ENCODE measurements at places on chromosomes 1 and 21.

DNA sequence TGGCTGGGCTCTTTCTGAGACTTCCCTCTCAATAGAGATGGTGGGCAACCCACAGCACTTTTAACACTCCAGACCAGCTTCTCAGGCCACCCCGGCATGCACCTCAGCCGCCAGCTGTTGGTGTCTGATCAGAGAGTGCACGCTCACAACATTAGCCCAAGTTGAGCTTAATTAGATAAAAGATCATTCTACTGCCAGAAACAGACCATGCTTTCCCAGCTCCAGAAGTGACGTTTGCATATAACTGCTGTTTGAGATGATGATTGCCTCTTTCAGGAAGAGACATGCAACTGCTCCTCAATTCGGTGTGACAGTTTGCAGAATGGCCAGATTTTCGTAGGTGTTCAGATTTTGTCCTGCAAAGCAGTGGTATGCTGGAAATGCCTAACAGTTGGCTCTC, 285.3 kb upstream of the VAMP3 start:
- no peak for DNase-seq

DNA sequence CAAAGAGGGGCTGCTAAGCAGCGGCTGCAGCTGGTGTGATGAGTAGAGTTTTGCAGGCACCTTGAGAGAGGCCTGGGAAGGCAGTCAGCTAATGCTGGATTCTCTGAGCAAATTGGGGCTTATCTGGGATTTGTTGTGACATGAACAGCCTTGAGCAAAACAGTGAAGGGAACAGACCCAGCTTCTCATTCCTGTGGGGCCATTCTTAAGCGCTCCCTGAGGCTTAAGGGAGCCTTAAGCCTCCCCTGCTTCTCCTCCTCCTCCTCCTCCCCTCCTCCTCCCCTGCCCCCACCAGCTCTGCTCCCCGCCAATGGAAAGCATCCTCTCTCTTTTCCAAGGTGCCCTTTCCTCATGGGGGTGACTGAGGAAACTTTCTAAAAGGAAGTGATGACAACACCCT, 21.3 kb downstream of the HMGCS2 start:
- no peak for DNase-seq

DNA sequence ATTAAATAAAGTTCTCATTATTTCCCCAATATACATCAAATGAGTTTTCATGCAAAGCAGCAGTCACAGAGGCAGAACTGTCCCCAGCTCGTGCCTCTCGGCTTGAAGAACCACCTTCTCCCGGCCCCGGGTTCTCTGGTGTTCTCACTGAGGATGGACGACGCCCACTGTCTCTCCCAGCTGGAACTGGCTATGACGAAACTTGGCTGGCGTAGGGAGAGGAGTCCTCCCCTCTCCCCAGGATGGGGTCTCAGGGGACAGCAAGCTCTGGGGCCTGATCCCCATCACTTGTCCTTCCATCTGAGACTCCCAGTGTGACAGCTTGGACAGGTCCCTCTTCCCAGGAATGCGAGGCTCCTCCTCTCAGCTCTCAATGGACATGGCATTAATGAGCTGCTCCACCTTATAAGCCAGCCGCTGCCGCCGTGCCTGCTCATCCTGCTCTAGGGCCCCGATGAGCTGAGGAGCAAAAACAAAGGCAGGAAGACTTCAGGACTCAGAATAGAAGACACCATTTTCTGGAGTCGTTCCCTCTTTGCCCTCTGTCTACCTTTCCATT, 116.0 kb upstream of the CD34 start:
- DNase-seq: no peak

- DNase-seq: no peak
Observed at GRCh38 chr1:94572780-94573179, 31.2 kb upstream of the F3 start.

DNA sequence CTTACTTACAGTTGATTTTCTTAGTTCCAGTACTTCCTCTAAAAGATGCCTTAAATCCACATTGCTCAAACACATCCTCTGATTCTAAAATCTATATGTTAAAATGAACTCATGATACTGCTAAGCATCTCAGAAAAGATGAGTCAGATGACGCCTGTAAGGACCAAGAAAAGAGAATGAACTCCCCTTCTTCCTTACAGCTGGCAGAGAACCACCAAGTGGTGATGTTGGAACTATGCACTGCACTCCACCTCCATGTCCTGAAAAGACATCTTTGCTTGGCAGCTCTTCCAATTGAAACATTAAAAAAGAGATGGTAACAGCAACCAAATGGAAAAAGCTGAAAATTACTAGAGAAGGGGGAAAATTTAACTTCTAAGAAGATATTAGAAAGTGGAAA, 648.8 kb downstream of the PTPRC start:
- DNase-seq: no peak

GRCh38 chr1:24045771-24046170, 65.6 kb upstream of the SRSF10 start:
- DNase-seq: no peak

DNA sequence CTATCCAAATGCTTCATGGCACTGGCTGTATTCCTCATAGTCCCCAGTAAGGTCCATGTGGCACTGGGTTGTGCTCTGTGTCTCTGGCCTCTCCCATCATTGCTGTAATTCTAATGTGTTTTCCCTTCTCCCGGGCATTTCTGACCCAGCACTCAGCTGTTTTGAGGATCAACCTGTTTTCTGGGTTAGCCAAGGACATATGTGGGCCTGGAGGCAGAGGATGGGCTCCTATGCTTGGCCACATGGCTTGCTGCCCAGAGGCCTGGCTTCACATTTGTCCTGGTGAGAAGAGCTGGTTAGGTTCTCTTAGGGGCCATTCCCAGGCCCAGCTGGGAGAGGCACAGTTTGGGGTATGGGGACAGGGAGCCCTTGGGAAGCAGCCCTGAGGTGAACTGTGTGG, 103.1 kb downstream of the FAM78B start:
- no peak for DNase-seq

DNA sequence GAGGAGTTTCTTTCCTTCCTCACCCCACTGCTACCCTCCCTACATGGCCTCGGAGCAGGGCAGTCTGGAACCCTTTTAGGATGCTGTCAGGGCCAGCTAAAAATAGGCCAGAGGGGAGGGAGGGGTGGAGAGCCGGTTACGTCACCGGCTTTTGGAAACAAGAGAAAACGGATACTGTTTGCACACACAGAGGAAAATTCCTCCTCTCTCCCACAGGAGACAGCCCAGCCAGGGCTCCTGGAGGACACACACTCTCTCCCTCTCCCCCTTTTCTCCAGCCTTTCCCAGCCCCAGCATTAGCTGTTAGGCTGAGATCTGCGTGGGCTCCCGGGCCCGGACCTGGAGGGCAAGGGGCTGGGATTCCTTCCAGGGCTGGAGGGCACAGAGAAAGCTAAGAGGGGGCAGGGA, 20.0 kb upstream of the ALDH4A1 start:
- DNase-seq: no peak

DNA sequence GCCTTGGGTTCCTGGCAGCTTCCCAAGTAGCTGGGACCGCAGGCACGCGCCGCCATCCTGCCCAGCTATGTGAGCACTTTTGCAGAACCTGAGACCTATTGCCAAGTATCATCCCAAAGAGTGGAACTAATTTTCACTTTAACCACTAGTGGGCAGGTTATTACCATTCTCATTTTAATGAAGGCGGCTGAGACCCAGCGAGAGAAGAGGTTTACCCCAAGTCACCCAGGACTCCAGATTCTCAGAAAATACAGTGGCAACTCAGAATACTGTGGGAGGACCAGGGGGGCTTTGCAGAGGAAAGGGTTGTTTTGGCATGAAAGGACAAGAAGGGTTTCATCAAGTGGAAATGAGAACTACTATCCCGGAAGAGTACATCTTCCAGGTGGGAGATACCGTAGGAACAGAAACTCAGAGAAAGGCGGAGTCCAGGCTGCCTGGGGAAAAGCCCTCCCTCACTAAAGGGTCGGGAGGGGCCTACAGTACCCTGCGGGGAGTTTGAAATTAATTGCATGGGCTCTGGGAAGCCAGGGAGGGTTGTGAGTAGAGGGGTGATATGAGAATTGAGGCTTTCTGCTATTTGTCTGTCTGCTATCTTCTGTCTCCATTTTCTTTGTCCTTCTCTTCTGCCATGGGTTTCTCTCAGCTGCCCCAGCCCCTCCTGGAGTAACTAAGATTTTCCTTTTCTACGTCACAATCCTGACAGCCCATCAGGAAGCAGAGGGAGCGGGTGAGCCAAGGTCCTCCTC, 7.2 kb upstream of the SEMA4A start:
- DNase-seq: peak; percentile 46

- no peak for DNase-seq
Observed at GRCh38 chr1:54153535-54154439, 987 bp upstream of the CDCP2 start.

- DNase-seq: no peak
Observed at GRCh38 chr1:117652421-117652820, 46.6 kb downstream of the TENT5C start.

DNA sequence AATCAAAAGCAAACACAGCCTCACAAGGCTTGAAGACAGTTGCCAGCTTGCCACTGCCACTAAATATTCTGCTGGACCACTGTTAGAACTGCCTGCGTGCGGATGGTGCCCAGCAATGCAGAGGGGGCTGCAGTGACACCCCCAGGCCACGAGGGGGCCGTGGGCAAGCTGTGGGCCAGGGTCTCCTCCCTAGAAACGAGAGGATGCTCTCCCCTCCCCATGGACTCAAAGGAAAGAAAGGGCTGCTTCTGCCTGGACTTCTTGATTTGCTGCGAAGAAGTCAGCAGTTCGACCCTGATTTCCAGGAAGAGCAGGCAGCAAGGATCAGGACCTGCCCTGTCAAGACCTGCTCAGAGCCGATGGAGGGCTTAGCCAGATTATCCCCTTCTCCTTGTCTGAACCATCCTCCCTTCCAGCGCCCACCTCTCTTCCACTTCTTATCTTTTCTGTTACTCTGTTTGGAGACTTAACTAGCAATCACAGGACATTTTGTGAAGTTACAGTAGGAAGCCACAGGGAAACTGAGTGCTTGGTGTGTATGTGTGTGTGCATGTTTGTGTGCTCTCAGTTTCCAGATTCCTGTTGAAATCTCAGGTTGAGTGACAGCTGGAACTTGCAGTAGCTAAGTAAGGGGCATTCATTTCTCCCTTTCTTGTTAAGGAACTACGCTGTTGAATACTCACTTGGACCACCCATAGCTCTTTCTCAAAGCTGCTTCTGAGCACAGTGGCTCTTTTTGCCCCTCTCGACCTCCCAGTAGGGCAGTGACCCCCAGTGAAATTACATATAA, 2.7 kb downstream of the MAN1C1 start:
- peak; percentile 42 for DNase-seq

GRCh38 chr1:228513236-228513900, 26.2 kb downstream of the RNF187 start:
- DNase-seq: no peak

- no peak for DNase-seq
Observed at GRCh38 chr1:39317910-39318633, 113.6 kb downstream of the MACF1 start.

- DNase-seq: no peak
Observed at GRCh38 chr1:240152611-240153297, 61.1 kb downstream of the FMN2 start.

DNA sequence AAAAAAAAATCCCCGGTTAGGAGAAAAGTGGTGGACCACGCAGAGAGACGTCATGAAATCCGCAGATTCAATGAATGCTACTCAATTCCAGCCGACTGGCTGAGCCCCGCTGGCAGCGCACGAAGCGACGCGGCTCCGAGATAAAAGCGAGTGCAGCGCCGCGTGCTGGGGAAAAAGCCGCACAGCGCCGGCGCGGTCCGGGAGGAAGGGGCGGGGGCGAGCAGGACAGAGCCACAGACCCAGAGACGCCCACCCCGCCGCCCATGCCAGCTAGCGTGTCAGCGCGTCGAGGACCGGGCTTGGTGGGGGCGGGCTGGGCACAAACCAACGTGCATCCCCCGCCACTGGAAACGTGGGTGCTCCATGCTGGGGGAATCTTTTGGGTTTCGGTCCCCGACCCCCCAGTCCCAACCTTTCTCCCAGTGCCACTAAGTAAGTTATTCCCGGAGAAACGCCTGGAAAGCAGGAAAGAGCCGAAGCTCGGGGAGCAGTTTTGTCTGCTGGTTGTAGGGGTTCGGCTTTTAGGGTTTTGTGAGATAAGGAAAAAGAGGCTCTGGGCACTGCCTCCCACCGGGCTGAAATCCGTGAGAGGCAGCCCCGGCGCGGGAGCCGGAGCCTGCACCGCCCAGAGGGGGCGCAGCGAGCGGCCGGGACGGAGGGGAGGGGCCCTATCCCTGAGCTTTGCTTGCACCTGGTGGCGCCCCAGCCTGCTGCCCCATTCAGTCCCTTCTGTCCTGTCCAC, at the start of gene KCNJ6:
KCNJ6 (minus strand) TSS at position 148 of the 742 bp plus-strand sequence. CDS start 75,775 bp downstream, outside the sequence.
- no peak for DNase-seq

GRCh38 chr1:77143529-77144121, 75.6 kb downstream of the PIGK start:
- no peak for DNase-seq

- peak; percentile 69 for DNase-seq
Observed at GRCh38 chr1:201019321-201019977, 4.1 kb downstream of the KIF21B start.
